ENCODE measurements at places on chromosomes 16 and 17. TPM values are rescaled to one million over a fixed set of nuclear protein-coding genes. Genes with fewer than 3 reads are reported as not detected.

OTOA gene
- 0.09 TPM for total RNA-seq

CDH13 gene
- 208 TPM for total RNA-seq

CACNG3 gene
- not detected for total RNA-seq

CCNF gene
- total RNA-seq, result 9.1 TPM

PSMD7 gene
- total RNA-seq, result 67.9 TPM

SLC35G6 gene
- not detected for total RNA-seq

CHST5 gene
- total RNA-seq, result under 0.01 TPM

GPR142 gene
- total RNA-seq, result not detected

CDC42EP4 gene
- 5.4 TPM for total RNA-seq

KRTAP4-4 gene
- not detected for total RNA-seq

TBC1D3I gene
- not detected for total RNA-seq

KARS1 gene
- 159 TPM for total RNA-seq

MYO15B gene
- 13.9 TPM for total RNA-seq

EPX gene
- not detected for total RNA-seq

TNFRSF17 gene
- total RNA-seq, result not detected

MLLT6 gene
- 20.0 TPM for total RNA-seq

BOLA2 gene
- total RNA-seq, result 19.1 TPM

SLC12A3 gene
- total RNA-seq, result not detected

DNAAF8 gene
- total RNA-seq, result 0.33 TPM

ADAD2 gene
- not detected for total RNA-seq
